Activated T-cell treated with anti-CD3 and anti-CD28 coated beads for 4 hours (primary cell): ENCODE measurements at places on chromosomes 12 and 14.

DNA sequence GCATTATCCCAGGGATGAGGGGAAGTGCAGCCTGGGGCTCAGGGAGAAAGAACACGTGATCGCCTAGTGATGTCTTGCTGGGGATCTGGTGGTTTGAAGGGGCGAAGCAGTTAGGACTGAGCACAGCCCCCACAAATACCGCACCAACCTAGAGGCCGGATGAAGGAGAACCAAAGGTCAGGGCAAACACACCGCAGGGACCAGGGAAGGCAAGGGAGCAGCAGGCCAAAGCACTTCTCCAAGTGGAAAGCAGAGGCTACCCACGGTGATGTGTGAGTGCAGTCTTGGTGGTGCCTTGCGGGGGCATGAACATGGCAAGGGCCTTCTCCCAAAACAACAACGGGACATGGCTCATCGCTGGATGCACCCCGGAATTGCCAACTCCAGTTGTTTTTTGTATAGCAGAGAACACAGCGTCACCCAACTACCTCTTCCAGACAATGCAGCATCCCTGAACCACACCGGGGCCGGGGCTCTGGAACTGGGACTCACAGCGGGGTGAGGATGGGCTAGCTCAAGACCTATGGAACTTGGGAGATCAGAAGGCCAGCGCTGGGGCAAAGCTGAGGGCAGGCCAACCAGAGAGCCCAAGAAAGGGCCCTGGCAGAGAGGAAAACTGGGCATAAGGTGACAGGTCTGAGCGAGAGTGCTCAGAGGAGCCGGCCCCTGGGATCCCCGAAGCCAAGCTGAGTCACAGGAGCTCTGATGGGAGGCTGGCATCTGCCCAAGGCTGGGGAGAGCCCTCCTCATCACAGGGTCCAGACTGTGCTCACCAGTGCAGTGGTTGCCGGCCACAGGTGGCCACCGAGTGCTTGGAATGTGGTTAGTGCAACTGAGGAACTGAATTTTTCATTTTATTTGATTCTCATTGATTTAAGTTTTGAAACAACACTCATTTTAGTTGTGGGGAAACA is 11.1 kb downstream of the GALNT16 start:
- DNase-seq: no peak

GRCh38 chr14:53510281-53510912 is 357.3 kb upstream of the DDHD1 start:
- DNase-seq: no peak

DNA sequence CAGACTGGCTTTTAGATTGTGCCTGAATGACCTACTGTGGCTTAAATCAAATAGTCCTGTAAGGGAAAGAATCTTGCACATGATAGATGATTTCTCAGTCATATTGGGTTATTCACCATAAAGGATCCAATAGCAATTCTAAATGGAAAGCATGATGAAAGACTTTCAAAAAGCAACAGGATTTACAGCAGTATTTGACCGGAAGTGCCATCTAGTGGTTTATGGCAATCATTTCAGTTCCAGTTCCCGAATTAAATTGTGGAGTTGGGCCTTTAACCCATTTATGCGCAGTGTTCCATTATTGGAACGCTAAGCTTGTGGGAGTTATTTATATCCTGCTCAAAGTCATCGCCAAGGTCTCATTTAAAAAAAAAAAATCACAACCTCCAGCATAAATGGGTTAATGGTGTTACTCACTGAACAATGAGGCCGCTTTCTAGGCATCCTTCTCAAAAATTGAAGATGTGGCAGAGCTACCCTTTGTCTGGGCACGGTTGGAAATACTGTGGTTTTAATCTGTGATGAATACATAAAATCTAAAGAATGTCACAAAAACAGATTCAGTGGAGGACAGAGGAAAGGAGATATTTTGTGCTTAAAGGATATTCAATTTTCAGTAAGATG is 60.8 kb upstream of the REP15 start:
- no peak for DNase-seq

- DNase-seq: no peak
Observed at GRCh38 chr14:36855396-36855795, 193.7 kb downstream of the PAX9 start.

DNA sequence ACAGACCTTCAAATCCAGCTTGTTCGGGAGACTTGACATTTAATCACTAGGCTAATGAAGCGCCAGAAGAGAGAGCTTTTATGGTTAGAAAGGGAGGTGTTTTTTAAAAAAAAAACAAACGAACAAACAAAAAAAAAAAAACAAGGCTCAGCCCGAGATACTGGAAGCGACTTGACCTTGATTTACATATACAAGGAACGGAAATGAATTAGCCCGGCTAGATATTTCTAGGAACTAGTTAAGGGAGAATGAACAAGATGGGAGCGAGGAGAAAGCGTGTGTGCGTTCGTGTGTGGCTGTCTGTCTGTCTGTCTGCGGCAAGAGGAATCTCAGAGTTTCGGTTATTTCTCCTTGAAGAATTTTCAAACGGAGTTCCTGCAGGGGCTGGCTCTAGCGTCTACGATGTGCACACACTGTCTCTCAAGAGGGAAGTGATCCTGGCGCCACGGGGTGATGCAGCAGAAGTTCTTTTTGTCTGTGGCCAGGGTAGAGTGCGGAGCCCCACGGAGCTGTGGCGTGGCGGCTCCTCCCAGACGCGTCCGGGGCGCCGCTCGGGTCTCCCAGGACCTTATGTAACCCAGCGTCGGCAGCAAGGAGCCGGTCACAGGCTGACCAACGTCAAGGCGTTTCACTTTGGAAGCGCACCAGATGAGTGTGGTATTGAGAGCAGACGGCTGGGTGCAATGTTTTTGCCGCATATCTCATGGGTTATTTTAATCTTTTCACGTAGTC is 18.8 kb downstream of the SOCS2 start:
- DNase-seq: no peak

DNA sequence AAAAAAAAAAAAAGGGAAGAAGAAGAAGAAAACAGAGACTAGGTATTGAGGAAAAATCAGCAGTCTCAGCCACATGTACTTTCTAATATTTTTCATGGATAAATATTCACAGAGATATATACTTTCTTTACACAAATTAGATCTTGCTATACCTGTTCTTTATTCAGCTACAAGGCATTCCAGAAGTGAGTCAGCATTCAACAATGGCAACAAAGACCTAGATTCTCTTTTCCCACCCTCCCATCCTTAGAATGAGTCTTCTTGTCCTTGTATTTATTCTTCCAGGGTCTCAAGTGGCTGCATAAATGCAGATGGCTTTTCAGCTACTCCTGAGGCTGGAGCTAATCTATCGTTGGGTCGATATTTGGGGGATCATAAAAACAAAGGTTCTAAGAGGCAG is 93.0 kb downstream of the NT5DC3 start:
- DNase-seq: no peak

GRCh38 chr12:92029902-92030586 is 115.6 kb downstream of the BTG1 start:
- no peak for DNase-seq

DNA sequence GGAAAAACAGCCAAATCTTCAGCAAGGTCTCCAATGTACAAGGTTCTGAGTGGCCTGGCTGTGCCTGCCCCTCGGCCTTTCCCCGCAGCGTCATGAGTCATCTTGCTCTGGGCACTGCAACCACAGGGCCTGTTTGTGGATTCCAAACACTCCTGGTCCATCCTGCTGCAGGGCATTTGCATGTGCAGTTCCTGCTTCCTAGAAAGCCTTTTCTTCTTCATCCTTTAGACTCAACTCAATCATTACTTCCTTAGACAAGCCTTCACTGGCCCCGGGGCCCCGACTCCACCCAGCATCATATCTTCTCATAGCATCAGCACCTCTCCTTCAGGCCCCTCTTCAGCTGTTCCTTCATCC is 101.8 kb upstream of the EGLN3 start:
- DNase-seq: no peak

DNA sequence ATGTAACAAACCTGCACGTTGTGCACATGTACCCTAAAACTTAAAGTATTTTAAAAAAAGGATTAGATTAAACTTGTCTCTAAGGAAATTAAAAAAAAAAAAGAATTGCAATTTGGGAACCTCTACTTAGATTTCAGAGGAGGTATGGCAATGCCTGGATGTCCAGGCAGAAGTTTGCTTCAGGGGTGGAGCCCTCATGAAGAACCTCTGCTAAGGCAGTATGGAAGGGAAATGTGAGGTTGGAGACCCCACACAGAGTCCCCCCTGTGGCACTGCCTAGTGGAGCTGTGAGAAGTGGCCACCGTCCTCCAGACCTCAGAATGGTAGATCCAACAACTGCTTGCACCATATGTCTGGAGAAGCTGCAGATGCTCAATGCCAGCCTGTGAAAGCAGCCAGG is 279.6 kb upstream of the CCDC196 start:
- DNase-seq: no peak

DNA sequence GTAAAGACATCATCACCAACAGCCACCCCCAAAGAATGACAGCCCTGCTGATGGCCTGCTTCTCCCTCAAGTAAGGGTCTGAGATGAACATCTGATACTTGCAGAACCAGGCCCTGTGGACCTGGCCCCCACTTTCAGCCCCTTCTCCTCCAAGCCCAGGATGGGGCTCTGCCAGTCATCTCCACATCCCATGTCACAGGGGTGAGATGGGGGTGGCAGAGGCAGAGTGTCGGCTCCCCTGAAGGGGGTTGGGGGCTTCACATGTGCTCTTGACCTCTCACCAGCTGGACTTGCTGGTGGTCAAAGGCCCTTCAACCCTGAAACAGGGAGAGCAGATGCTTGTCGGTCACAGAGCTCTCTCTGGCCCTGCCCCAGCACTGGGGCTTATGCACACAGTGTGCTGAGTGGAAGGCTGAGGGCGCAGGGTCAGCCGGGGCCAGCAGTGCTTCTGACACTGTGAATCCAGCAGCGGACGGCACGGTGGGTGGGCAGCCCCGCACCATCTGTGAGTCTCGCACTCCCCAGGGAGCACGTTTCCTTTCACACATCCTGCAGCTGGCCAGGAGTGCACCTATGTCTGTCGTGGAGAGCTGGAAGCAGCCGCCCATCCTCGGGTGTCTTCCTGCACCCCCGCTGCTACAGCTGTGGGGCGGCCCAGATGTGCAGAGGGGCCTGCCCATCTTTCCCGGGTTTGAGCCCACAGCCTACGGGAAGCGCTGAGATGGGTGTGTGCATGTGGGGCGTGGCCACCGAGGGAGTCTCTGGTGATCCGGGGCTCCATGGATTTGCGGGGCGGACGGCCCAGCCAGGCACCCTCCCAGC is 94.3 kb downstream of the ADGRD1 start:
- no peak for DNase-seq

- peak; percentile 81 for DNase-seq
Observed at GRCh38 chr14:91418387-91419043, 895 bp upstream of the CCDC88C start.

GRCh38 chr12:123723011-123723410 is 10.9 kb downstream of the ATP6V0A2 start:
- no peak for DNase-seq

- no peak for DNase-seq
Observed at GRCh38 chr14:35123388-35123703, 994 bp downstream of the PRORP start.

- DNase-seq: no peak
Observed at GRCh38 chr14:94056579-94057308, 24.3 kb downstream of the DDX24 start.

DNA sequence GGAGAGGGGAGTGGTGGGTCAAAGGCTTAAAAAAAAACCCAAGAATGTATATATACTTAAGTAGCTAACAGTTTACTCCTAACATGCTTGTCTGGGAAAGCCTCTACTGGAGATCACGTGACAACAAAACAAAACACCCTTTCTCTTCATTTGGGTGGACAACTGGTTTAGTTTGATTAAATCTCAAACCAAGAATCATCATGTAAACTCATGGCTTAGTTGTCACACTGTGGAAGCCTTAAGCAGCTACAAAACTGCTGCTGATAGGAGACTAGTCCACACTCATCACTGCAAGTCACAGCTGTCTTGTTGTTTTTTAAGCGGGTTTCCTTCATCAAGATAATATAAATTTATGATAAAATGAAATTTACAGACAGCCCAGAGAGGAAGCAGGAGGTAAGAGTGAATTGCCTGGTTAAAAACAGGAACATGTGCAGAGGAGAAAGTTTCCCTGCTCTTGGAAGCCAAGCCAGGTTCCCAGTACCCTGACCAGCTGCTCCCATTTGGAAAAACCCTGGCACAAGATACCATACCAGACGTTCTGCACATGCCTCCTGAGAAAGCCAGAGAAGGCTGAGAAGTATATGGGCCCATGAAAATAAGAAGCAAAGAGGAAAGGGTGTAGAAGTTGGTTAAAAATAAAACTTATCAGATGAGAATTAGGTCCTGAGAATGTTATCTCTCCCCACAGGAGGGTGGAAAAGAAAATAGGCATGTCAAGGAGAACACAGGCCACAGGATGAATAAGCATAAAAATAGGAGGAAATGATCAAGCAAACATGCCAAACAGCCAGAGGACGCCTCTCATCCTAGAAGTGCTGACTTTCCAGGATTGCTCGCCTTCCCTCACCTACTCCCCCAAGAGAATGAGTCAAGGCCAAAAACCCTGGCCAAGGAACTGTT is 34.0 kb downstream of the EGLN3 start:
- DNase-seq: no peak

DNA sequence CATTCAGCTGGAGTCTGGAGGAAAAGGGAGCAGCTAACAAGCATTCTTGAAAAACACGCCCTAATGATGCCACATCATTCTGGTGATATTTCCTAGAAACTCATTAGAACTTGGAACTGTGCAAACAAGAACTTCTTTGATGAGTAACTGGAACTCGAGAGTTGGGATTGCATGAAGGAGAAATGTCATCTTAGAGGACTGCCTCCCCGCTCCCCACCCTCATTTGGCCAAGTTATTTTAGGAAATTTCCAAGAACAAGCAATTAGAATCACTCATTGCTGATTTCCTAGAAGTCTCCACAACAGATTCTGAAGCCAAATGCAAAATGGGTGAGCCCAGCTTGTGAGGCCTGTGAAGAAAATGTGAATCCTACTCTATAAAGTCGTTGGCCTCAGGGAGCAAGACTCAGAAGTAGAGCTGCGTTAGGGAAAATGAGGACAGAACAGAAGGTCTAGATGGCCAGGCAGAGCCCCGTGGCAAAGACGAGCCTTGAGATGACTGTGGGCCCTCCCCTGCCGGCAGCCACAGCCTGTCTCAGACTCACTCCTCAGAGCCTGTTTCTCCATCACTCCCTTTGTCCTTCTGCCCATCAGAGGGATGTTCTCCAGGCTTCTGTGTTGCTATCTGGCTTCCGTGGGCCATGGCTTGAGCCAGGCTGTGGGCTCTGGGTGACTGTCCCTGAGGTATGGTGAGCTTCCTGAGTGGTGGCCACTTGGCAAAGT is 38.4 kb downstream of the RTL1 start:
- DNase-seq: no peak

DNA sequence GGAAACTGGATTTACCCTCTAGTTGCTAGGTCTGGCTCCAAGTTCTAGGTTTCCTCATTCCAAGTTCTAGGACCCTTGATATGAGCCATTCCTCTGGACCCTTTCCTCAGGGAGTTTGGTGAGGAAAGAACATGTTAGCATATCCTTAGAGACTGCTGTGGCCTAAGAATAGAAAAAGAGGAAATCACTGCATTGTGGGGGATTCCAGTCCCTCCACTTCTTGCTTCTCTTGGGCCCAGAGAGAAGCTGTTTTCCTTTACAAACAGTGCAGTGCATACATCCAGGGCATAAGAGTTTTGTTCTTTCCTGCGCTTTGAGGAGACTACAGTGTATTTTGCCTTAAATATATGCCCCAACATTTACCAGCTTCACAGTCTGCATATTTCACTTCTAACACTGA is 59.0 kb downstream of the LLPH start:
- no peak for DNase-seq
